ENCODE measurements at places on chromosomes 5 and 9.

DNA sequence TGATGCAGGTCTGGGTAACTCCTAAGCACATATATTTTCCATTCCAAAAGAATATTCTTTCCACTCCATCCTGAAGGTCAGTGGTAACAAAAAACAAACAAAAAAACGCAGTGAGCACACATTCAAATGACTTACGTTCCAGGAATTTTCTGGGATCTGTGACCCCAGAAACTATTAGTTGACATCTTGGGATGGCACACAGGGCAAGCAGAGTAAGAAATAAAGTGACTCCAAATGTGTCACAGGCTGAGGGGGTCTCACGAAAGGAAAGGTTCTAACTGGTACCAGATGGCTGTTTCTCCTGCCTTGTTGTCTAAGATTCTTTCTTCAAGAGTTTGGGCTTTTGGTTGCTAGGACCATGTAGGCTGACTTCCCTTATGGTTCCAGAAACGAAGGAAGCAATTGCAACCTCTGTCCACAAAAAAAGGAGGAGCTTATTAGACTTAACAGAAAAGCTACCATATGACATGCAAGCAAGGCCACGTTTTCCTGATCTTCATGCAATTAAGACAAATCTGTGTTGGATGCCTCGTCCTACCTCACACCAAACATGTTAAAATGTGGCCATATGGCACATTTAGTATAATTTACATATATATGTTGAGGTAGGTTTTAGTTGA, 32.7 kb downstream of the PTGS1 start:
- peaks cover 2% of the 10 kb centered on the region for H3K4me1 ChIP-seq
- H3K27ac ChIP-seq = no peak overlapping the region
- H3K36me3 ChIP-seq = no peaks in the 10 kb centered on the region
- DNase-seq = no peak
- H3K4me3 ChIP-seq = no peak overlapping the region

DNA sequence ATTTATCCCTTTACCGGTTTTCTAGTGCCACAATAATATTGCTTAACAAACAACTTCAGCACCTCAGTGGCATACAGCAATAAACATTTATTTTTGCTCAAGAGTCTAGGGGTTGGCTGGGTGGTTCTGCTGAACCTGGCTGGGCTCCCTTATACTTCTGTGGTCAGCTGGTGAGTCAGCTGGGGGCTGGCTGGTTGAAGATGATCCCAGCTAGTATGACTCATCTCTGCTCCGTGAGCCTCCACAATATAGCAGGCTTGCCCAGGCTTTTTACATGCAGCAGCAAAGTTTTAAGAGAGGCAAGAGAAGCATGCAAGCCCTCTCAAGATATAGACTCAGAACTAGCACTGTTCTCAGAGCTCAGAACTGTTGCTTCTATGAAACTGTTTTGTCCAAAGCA, 523.5 kb upstream of the CLINT1 start:
- no peak overlapping the region for H3K4me3 ChIP-seq
- H3K27me3 ChIP-seq = peaks cover 5% of the 10 kb centered on the region
- H3K36me3 ChIP-seq = no peaks in the 10 kb centered on the region
- no peak overlapping the region for H3K27ac ChIP-seq
- DNase-seq = no peak

DNA sequence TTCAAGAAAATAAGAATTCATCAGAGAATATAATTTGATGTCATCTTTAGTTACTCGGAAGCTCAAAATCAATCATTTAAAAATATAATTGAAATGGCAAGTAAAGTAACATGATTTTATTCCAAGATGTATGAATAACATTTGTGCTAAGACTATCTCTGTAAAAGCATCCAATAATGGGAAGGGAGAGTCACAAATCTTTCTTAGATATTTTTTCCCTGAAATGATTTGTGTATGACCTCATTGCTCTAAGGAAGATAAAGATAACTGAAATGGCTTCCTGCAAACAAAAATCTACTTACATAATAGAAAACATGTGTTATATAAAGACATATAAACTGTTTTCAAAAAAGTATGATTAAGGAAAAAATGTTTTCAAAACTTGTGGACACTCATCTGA, 97.4 kb upstream of the FGF10 start:
- no peaks in the 10 kb centered on the region for H3K4me1 ChIP-seq
- DNase-seq = no peak
- no peak overlapping the region for H3K4me3 ChIP-seq
- H3K36me3 ChIP-seq = no peaks in the 10 kb centered on the region
- no peak overlapping the region for H3K27ac ChIP-seq
- H3K27me3 ChIP-seq = no peaks in the 10 kb centered on the region

DNA sequence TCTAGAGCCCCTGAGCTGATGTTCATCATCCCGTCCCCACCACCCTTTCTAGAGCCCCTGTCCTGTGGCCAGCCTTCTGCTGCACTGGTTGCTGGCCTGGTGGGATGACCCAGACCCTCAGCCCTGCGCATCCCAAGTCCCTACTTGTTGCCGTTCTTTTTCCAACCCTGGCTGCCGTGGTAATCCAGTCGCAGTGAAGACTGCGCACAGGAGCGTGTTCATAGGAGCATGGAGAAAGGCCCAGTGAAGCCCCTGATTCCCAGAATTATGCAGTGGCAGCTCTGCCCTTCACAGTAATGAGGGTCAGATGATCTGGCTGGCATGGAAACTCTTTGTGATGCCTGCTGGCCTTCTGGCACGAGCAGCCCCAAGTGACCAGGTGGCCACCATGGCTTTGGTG, 183.3 kb downstream of the CACNA1B start:
- no peaks in the 10 kb centered on the region for H3K36me3 ChIP-seq
- DNase-seq = no peak
- no peaks in the 10 kb centered on the region for H3K4me1 ChIP-seq
- H3K4me3 ChIP-seq = no peak overlapping the region

- peaks cover 35% of the 10 kb centered on the region for H3K27me3 ChIP-seq
- H3K4me3 ChIP-seq = no peak overlapping the region
- DNase-seq = no peak
- no peaks in the 10 kb centered on the region for H3K4me1 ChIP-seq
- H3K36me3 ChIP-seq = peaks cover 3% of the 10 kb centered on the region
- H3K27ac ChIP-seq = no peak overlapping the region
Measured at GRCh38 chr5:6567068-6567467, 65.8 kb downstream of the NSUN2 start.

DNA sequence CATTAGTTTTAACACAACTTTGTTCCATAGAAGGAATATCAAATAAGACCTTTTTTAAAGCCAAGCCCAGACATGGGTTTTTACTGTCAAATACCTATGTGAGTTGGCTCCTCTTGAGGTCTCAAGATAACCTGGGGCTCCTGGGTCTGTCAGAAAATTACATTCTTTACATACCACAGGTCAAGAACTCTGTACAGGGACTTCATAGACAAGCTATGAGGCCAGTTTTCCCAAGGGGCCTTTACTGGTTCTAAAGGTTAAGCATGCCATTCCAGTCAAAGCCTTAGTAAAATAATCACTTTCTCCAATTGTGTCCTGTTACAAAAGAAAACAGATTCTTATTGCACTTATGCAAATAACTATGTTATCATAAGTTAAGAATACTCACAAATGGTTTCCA, 15.5 kb upstream of the SMC2 start:
- peaks cover 42% of the 10 kb centered on the region for H3K27me3 ChIP-seq
- H3K4me3 ChIP-seq = no peak overlapping the region
- DNase-seq = no peak
- H3K4me1 ChIP-seq = no peaks in the 10 kb centered on the region
- H3K27ac ChIP-seq = no peak overlapping the region

- no peak for DNase-seq
- H3K4me3 ChIP-seq = no peak overlapping the region
- H3K36me3 ChIP-seq = no peaks in the 10 kb centered on the region
Measured at GRCh38 chr9:120366644-120367019, 213.3 kb downstream of the CDK5RAP2 start.

DNA sequence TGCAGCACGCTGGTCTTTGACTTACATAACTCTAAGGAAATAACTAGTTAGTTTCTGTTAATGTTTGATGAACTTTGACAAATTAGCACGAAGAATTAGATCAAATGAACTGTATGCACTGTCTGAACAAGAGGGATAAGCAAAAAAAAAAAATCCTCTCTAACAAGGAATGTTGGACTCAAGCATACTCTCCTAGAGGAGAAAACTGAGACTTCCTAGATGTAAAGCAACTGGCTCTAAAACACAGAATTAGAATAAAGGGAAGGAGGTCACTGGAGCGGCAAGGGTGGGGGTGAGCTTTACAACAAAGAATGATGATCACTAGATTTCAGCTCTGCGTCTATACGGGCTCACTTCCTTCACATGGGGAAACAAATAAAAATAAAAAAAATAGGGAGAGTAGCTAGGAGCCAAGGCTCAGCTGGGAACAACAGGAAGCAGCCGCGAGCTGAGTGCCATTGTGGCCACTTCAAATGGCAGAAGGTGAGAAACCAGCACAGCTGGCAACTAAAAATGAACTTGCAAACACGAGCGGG, 48.7 kb upstream of the CEMIP2 start:
- peak overlapping the region; percentile 45 for H3K27ac ChIP-seq
- DNase-seq = no peak
- H3K36me3 ChIP-seq = peaks cover 2% of the 10 kb centered on the region
- H3K4me3 ChIP-seq = peak overlapping the region; percentile 19
- H3K4me1 ChIP-seq = peaks cover 9% of the 10 kb centered on the region

- no peak for DNase-seq
- H3K27ac ChIP-seq = no peak overlapping the region
- peaks cover 6% of the 10 kb centered on the region for H3K4me1 ChIP-seq
- no peaks in the 10 kb centered on the region for H3K36me3 ChIP-seq
- no peak overlapping the region for H3K4me3 ChIP-seq
Measured at GRCh38 chr9:126084696-126085095, 241.9 kb upstream of the MVB12B start.

DNA sequence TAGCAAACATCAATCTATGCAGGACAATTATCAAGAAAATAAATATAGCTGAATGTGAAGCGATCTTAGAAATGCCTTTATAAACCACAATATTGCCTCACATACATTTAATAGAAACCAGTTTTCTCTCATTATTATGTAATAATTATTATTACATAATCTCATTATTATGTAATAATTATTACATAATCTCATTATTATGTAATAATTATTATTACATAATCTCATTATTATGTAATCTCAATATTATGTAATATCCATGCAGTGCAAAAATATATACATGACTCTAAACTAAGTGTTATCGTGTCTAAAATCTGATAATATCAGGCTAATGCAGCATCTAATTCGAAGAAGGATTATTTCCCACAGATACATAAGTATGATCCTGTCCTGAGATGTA, 563.9 kb upstream of the SEMA6A start:
- no peaks in the 10 kb centered on the region for H3K4me1 ChIP-seq
- H3K36me3 ChIP-seq = no peaks in the 10 kb centered on the region
- H3K4me3 ChIP-seq = no peak overlapping the region
- H3K27me3 ChIP-seq = no peaks in the 10 kb centered on the region
- no peak overlapping the region for H3K27ac ChIP-seq

DNA sequence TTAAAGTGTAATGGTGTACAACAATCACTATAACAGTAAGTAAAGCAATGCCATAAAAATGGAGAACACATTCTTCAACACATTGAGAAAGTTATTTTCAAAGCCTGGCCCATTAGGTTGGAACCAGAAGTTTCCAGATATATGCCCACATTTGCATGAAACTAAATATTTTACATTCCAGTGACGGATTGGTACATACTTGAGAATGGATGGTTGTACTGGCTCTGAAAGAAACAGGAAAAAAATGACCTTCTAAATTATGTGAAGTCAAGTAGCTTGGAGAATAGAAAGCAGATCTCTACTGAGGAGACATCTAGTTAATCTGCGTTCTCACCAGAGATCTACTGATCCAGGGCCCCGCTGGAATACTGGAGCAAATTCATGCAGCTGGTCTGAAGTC, 1037.0 kb downstream of the NR2F1-AS1 start:
- no peaks in the 10 kb centered on the region for H3K27me3 ChIP-seq
- no peak overlapping the region for H3K4me3 ChIP-seq
- no peak for DNase-seq
- no peaks in the 10 kb centered on the region for H3K36me3 ChIP-seq

DNA sequence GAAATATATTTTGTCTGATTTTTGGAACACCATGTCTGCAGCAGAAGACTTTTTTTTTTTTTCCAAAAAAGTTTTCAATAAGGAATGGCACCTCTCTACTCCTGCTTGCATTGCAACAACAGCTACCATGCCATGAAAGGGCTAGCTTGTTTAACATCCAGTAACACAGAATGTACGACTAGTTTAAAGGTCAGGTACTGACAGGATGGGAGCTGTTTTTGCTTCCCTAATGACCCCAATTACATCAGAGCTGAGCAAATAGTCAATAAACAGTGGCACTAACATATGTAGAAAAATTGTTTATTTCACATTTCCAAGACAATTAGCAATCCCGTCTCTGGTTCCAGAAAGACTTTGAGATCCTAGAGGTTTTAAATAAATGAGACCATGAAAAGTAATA, 693.8 kb downstream of the NR2F1-AS1 start:
- no peak overlapping the region for H3K4me3 ChIP-seq
- H3K4me1 ChIP-seq = no peaks in the 10 kb centered on the region
- no peaks in the 10 kb centered on the region for H3K36me3 ChIP-seq
- DNase-seq = no peak

- H3K36me3 ChIP-seq = no peaks in the 10 kb centered on the region
- no peak overlapping the region for H3K27ac ChIP-seq
Measured at GRCh38 chr5:155252025-155252424, 238.5 kb downstream of the KIF4B start.

DNA sequence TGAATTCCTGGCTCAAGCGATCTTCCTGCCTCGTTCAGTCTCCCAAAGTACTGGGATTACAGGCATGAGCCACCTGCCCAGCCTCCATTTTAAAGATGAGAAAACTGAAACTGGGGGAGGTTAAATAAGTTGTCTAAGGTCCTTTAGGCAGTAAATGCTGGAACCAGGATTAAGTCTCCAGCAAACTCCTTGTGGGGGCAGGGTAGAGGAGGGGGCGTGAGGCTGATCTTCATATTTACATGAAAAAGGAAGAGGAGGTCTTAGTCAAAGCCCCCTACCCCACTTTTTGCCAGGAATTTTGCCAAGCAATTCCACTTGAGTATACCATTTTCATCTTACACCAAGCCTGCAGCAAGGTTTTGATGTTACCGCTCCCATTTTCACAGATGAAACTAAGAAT, 76.6 kb upstream of the NR4A3 start:
- H3K36me3 ChIP-seq = no peaks in the 10 kb centered on the region
- H3K4me3 ChIP-seq = no peak overlapping the region
- no peaks in the 10 kb centered on the region for H3K4me1 ChIP-seq
- DNase-seq = no peak
- H3K27ac ChIP-seq = no peak overlapping the region
- peaks cover 34% of the 10 kb centered on the region for H3K27me3 ChIP-seq

All from T-helper 17 cell (primary cell).